Caudate nucleus (tissue), 63 donors: ENCODE measurements at places on chromosomes 3 and 15.

DNA sequence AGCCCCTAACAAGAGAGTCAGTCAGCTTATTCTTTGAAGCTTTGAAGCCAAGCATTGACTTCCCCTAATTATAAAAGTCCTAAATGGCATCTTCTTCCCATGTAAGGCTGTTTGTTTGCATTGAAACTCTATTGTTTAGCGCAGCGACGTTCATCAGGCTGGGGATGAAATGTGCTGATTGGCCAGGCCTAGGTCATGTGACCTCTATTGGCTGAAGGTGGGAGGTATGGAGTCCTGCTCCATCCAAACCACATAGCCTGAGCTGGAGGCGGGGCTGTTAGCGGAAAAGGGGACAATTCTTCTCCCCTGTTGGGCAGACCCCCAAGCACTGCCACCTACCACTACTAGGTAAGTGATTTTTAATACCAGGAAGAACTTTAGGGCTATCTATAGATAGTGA, 145.3 kb upstream of the PRR23C start:
- no peak for DNase-seq

DNA sequence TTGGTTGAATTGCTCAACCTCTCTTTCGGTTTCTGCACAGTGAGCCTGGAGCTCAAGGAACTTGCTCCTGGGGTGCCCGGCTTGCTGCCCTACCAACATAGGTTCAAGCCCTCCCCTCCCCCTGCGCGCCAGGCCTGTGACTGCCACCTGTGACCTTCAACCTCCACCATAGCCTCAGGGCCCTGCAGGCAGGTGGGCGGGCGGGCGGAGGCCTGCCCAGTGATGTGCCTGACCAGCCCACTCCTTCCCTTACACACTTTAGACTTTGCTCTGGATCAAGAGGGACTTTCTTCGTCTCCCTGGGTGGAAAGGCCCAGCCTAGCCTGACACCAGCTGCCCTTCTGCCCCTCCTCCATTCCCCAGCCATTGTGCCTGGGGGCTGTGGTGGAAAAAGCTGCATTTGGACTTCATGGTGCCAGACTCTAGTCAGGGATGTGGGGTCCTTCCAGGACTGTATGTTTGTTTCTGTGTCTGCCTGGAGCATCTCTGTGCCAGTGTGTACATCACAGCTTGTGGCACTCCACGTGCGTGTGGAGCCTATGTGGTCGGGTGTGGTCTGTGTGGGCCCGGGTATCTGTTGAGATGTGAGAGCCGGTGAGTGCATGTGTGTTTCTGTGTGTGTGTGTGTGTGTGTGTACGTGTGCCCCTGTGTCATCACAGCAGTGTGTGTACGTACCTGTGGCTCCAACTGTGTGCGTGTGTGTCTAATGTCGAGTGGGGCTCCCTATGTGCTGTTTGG, 9.5 kb downstream of the PRKCD start:
- DNase-seq = no peak

GRCh38 chr3:119700269-119700919, 2.4 kb upstream of the CFAP91 start:
- no peak for DNase-seq

DNA sequence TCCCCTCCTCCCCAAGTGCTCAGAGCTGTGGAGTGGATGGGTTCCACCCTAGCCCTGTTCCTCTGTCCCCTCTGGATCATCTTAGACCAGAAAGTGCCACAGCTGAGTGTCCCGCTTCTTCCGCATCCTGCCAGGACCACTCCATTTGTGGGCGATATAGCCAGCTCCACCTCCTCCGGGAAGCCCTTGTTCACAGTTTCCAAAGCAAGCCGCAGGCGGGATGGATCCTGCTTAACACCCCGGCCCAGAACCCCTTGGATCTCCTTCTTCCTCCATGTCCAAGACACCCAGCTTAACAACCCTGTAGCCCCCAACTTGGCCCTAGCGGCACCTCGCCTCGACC, 490 bp upstream of the ALAS1 start:
- DNase-seq = no peak

- DNase-seq = no peak
Measured at GRCh38 chr3:171791692-171792076, 18.6 kb downstream of the PLD1 start.

- peak; percentile 21 for DNase-seq
Measured at GRCh38 chr3:50436114-50436674, 67.2 kb downstream of the CACNA2D2 start.

DNA sequence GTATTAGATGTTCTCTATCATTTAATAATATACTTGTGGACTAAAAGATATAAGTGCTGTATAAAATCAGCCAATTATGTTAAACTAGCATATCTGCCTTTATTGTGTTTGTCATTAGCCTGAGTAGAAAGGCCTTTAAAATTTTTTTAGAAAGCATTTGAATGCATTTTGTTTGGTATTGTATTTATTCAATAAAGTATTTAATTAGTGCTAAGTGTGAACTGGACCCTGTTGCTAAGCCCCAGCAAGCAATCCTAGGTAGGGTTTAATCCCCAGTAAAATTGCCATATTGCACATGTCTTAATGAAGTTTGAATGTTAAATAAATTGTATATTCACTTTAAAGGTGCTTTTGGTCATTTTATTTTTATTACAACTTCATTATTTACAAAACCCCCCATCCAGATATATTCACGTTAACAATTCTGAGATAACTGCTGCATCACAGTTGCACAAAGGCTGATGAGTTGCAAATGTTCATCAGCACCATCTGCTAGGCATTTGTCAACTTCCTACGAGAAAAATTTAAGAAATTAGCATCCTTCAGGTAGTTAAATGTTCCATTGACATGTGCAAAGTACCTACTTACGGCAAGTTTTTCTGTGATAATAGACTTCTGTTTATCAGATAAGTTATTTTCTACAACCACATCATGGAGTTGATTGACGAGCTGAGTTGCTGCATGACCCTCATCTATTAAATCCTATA, 6.3 kb downstream of the EIF4A2 start:
- DNase-seq = no peak

DNA sequence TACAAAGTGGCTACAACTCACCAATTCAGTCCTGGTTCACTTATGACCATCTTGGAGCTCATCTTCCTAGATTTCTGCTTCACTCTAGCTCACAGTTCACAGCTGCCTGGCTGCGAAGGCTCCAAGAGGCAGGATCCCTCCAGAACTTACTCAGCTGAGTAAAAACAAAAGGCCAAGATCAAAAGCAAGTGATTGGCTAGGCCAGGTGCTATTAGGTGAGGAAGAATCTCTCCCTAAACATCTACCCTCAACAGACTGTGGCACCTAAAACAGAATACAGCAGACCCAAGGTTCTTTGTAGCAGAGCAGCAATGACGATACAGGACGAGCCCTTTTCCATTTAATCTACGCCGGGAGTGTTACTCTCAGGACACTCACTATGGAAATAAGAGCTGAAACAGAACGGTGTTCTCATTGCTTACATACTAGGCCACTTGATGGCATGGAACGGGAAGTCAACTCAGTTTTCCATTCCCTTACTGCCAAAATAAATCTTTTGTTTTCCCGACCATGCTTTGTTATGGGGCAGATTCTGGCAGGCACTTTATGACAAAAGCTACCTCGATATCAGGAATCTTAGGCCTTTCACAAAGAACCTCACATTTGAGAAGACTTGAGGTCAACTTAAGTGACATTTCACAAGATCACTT, 901 bp downstream of the ICE2 start:
- DNase-seq = no peak

GRCh38 chr15:63476229-63476632, 28.2 kb upstream of the USP3 start:
- no peak for DNase-seq

GRCh38 chr15:75827691-75828090, 15.6 kb upstream of the UBE2Q2 start:
- DNase-seq = no peak

GRCh38 chr3:33047842-33048834, 48.8 kb downstream of the GLB1 start:
- no peak for DNase-seq

GRCh38 chr3:131540821-131541220, 38.0 kb upstream of the MRPL3 start:
- DNase-seq = no peak

DNA sequence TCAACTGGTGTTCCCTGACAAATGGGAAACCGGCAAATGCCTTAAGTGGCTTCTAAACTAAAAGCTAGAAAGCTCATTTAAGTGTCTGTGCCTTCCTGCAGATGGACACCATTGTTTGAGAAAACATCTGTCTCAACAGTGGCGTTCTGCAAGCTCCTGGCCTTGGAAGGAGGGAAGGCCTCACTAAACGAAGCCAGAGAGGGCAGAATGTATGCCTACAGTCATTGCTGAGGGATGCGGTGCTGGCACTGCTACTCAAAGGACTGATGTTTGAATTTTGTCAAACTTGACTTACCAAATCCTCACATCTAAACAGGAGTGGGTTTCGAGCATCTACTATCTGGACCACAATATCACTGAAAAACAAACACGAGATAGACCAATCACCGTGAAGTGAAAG, 12.2 kb downstream of the LSG1 start:
- DNase-seq = no peak

- no peak for DNase-seq
Measured at GRCh38 chr15:31499236-31499952, 172.8 kb downstream of the KLF13 start.

DNA sequence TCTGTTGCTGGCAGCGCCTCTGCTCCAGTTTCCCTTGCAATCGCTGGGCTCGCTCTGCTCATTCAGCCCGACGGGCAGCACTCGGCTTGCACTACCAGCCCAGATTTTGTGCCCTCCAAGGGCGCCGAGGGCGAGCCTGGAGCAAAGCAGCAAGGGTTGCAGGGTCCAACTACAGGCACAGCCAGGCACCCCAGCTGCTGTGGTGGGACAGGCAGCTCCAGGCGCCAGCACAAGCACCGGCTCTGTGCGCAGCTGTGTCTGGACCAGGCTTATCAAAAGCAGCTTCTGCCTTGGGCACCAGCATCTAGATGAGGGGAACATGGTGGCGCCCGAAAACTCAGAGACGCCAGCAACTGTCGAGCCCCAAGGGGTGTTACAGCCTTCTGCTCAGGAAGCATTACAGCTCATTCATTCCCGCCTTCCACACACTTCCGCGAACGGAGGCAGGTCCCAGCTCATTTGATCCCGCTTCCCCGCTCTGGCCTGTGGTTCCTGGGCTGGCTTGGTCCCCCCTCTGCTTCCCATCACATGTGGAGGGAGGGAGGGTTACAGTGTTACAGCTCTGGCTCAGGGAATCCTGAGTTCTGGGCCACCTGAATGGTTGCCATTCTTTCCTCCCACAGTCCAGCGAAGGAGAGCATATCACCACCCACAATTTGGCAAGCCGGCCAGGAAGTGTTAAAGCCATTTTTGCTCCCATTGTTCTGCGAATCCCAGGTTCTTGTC, 409.9 kb upstream of the ALCAM start:
- no peak for DNase-seq
